PC-3 (cell line): ENCODE measurements at places on chromosomes 12 and 14.
A peak's percentile ranks its signal among the peaks of the same experiment; 100 is the strongest.

DNA sequence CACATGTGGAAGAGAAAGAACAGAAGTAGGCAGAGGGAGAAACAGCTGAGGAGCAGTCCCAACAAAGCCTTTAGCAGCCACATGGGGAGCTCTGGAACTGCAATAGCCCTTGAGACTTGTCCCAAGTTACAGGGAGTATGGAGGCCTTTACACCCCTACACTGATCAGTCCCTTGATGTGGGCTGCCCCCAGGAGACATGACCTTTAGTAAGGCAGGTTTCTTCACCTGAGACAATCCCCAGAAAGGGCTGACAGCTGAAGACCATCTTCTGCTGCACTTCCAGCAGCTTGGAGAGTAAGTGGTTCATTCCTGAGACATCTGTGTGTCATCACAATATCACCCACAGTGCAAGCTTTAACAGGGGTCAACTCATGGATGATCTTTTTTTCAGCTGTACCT, 8.6 kb upstream of the SNAPC1 start:
- DNase-seq: no peak

DNA sequence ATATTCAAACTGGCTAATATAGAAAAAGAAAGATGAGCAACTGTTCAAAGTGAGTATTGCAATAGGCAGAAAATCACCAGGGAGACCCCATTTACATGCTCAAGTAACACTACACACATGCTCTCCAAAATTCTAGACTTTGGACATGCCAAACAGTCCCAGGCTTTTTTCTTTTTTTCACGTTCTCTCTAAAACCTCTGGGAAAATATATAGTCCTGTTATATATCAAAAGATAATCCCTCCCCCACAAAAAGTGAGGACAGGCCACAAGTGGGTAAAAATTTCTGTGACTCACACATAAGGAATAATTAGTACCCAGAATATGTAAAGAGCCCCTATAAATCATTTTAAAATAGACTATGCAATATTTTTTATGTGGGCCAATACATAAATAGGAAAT, 55.2 kb downstream of the EFCAB11 start:
- no peak for DNase-seq

- DNase-seq: no peak
Measured at GRCh38 chr12:58703866-58704265, 216.4 kb downstream of the LRIG3 start.

DNA sequence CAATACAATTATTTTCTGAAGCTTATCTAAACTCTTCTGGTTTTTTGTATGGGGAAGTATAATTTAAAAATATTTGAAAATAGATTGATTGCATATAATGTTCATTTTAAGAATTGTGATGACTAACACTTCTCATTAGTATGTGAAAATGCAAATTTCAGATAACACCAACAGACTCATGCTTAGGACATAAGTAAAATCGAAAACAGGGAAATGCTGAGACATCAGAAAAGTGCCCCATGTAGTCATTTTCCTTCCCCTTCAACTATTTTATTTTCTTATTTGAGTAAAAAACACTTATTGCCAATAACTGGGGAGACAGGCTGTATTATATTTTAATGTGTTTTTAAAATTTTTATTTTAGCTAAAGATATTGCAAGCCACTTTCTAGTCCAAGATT, 814.7 kb downstream of the GALC start:
- DNase-seq: no peak

DNA sequence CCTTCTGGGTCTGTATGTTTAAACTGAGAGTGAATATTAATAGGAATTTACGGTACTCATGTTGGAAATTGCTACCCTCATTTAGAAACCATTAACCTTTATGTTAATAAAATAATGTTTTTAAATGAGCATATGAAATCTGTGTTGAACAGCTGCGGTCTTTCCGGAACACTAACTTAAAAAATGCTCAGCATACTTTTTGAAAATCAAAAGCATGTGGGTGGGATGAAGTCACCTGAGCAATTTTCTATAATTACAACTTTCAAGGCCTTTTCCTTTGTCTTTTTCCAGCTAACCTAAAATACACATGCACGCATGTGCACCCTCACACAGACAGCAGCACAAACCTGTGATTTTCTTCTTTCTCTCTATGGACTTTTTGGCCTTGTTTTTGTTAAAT, 39.8 kb downstream of the BORCS5 start:
- no peak for DNase-seq

GRCh38 chr14:75365116-75365515, 62.7 kb upstream of the JDP2 start:
- DNase-seq: no peak

DNA sequence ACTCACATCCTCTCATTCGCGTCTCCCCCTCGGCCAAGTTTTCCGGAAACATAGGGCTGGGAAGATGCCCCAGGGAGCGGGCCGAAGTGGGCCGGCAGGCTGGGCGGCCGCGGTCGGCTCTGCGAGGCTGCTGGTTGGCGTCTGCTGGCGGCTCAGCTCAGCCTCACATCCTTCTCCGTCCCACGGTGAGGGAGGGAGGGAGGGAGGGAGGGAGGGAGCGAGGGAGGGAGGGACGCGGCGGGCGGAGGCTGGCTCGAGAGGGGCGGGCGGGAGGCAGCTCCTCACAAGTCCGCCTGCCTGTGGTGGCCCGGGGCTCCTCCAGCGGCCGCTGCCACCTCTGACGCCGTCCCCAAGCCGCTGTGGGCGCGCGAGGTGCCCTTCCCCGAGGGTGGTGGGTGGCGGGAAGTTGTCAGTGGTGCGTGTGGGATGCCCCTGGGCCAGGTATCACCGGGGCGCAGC, 93.8 kb downstream of the RFLNA start:
- DNase-seq: peak; percentile 79

- DNase-seq: no peak
Measured at GRCh38 chr12:108772247-108772646, 40.9 kb upstream of the CORO1C start.

GRCh38 chr12:132380641-132381040, 51.3 kb upstream of the GALNT9 start:
- no peak for DNase-seq

- DNase-seq: no peak
Measured at GRCh38 chr12:48175613-48176416, 7.6 kb upstream of the CCDC184 start.

DNA sequence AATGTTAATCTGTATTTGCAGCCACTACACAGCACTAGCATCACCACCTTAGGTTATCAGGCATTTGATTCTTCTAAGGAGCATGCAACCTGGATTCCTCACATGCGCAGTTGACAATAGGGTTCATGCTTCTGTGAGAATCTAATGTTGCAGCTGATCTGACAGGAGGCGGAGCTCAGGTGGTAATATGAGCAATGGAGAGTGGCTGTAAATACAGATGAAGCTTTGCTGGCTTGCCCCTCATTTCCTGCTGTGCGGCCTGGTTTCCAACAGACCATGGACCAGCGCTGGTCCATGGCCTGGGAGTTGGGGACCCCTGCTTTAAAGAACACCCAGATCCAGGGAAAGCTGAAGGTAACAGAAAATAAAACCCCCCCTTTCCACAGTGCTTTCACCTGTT, 51.0 kb downstream of the TMX1 start:
- DNase-seq: no peak

DNA sequence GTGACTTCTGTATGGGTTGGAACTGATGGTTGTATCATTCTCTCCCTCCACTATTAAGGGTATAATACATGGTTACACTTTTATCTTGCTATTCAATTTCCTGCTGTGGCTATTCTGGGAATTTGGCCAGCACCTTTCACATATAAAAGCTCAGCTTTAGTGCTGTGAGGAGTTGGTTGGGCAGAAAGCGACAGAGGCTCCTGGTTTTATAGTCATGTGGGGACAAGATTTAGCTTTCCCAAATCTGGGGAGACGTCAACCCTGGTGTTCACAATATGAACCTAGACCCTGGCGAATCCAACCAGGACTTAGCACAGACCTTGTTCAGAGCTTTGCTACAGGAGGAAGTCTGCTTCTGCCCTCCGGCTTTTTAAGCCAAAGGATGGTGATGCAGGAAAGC, 36.5 kb downstream of the FOS start:
- peak; percentile 69 for DNase-seq

- DNase-seq: peak; percentile 61
Measured at GRCh38 chr12:104049903-104050356, at the start of gene GLT8D2. Gene GLT8D2 (minus strand): TSS chr12:104050187. CDS start chr12:104019648, 30,539 bp downstream.

DNA sequence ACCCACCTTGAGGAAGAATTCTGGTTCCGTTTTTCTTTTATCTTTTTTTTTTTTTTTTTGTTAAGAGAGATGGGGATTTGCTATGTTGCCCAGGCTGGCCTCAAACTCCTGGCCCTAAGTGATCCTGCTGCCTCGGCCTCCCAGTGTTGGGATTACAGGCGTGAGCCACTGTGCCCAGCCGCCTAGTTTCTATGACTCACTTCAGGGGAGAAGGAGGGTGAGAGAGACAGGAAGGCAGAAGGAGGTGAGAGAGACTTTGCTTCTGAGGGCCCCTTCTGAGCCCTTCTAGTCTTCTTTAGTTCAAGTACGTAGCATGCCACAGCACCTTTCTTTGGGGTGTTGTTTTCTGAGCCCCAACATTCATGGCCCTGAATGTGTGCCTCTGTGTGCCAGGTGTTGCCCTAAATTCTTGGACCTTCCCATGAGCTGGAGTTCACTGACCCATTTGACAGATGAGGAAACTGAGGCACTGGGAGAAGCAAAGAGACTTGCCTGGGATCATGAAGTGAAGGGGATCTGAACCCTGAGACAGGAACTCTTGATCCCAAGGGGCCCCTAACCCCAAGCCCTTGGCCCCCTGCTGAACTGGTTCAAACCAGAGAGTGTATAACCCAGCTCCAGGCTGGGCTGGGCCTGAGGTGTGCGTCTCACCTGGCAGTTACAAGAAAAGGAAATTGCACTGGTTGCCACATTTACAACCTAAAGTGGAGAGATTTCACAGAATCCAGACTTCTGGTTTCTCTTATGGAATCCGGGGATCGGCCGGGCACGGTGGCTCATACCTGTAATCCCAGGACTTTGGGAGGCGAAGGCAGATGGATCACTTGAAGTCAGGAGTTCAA, 20.8 kb downstream of the SH2B3 start:
- peak; percentile 33 for DNase-seq
